ENCODE measurements at places on chromosomes 5 and 9. TPM values are rescaled to one million over a fixed set of nuclear protein-coding genes. Genes with fewer than 3 reads are reported as not detected.

The SPINK1 gene
- total RNA-seq, result 22.5 TPM

The NMUR2 gene
- total RNA-seq, result not detected

DNA sequence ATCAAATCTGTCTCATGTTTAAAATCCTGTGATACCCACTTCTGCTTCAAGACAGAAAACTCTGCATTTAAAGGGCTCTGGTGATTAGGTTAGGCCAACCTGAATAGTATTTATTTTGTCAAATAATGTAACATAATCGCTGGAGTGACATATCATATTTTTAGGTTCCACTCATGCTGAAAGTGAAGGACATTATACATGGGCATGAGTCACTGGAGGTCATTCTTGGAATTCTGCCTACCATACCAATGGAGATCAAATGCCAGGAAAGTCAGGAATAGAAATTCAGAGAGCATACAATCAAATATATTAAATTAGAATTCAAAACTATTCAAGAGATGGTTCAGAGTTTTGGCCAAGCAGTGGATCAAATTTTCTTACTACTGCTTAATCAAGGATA lies 97.1 kb upstream of the PRSS3 start:
- DNase-seq, result no peak

DNA sequence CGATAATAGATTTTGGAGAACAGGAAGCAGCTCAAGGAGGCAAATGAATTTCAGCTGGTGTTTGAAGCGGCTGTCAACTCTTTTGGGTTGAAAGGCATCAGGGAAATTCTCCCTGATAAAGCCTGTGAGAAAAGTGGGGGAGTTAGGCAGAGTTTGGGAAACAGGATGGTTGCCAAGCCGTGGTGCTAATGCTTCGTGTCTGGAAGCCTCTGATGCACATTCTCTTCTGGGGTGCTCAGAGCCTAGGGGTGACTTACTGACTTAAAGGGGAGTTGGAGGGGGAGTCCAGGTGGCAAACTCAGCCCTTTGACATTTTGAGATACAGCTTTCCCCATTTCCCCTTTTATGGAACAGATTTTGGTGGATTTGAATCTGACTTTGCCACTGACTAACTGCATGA lies 202.5 kb upstream of the CLINT1 start:
- no peak for DNase-seq

DNA sequence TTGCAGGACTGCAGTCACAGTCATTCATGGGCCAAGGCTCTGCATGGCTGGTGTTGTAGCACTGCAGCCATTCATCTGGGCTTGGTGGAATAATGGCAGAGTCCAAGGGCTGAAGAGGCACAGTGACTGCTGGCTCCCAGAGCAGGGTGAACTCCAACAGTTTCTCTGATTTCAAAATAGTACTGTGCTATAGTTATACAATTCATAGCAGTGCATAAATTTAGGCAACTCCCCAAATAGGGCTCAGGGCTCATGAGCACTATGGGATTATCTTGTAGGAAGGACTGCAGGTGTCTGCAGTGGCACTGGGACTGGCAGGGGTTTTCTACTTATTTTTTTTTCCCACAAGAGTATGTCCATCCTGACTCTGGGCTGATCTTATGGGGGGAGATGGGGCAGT lies 642.5 kb upstream of the SGCD start:
- no peak for DNase-seq

- no peak for DNase-seq
Measured at GRCh38 chr9:94298949-94299599, 29.4 kb downstream of the NUTM2F start.

DNA sequence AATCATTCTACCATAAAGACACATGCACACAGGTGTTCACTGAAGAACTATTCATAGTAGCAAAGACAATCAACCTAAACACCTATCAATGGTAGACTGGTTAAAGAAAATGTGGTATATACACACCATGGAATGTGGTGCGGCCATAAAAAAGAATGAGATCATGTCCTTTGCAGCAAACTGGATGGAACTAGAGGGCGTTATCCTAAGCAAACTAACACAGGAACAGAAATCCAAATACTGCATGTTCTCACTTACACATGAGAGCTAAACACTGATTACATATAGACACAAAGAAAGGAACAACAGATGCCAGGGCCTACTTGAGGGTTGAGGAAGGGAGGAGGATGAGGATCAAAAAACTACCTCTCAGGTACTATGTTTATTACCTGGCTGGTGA lies 103.8 kb downstream of the DRD1 start:
- DNase-seq, result no peak

GRCh38 chr5:115514220-115514619 lies 30.4 kb downstream of the FEM1C start:
- no peak for DNase-seq

Data from transverse colon (tissue), 4 donors.